ENCODE measurements at places on chromosomes 2 and 18.

- no peak for DNase-seq
Observed at GRCh38 chr2:232878855-232879617, 9.0 kb downstream of the SNORC start.

DNA sequence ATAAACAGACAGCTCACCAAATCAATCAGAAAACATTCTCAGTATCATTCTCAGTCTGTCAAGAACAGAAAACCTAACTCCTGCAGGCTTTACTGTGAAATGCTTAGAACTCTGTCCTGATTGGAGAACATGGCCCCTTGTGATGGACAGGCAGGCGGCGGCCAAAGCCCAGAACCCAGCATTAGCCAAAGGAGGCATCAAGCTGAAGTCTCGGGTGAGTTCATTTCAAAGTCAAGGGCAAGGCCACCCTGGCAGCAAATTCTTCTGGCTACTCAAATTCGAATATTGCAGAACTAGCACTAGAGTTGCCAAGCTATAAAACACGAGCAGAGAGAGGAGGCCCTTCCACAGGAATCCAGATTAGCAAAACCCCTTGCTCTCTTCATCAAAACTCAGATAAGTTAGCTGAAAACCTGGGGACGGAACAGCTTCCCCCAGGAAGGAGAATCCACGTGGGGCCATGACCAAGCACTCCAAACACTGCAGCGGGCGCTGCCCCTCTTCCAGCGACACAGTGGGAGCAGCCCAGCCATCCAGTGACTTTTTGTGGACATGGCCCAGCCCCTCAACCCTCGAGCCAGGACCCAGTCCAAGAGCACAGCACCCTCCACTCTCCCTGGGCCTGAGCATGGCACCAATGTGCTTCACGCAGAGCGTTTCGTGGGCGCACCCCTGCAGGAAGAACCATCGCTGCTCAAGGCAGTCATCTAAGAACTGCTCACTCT is 98.6 kb downstream of the HDAC4 start:
- DNase-seq = no peak

DNA sequence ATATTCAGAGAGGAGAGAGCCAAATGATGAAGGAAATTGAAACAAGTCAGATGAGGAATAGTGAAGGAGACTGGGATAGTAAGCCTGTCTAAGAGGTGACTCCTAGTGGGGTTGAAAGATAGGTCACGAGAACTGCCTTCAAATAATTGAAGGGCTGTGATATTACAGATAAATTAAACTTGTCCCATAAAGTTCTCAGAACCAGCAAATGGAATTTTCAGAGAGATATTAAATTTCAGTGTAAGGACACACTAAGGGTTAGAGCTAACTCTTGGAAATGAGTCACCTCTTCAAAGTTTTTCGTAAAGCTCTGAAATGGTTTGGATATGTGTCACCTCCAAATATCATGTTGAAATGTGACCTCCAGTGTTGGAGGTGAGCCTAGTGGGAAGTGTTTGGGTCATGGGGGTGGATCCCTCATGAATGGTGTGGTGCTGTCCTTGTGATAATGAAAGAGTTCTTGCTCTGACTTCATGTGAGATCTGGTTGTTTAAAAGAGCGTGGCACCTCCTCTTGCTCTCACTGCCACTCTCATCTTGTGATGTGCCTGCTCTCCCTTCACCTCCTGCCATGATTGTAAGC is 87.3 kb downstream of the BABAM2 start:
- DNase-seq = no peak

- no peak for DNase-seq
Observed at GRCh38 chr2:73091696-73092095, 20.2 kb upstream of the SFXN5 start.

- no peak for DNase-seq
Observed at GRCh38 chr18:21444465-21445212, 155.9 kb downstream of the ESCO1 start.

Measured in stimulated activated CD4-positive, alpha-beta T cell treated with anti-CD3 and anti-CD28 coated beads, Interleukin-15, amount 100 ng/mL, for 1 hour (primary cell).